ENCODE measurements at places on chromosomes 5 and 9. TPM values are rescaled to one million over a fixed set of nuclear protein-coding genes. Genes with fewer than 3 reads are reported as not detected.

GRCh38 chr9:93051680-93052089 is 6.8 kb upstream of the SUSD3 start:
- no peak for DNase-seq

DNA sequence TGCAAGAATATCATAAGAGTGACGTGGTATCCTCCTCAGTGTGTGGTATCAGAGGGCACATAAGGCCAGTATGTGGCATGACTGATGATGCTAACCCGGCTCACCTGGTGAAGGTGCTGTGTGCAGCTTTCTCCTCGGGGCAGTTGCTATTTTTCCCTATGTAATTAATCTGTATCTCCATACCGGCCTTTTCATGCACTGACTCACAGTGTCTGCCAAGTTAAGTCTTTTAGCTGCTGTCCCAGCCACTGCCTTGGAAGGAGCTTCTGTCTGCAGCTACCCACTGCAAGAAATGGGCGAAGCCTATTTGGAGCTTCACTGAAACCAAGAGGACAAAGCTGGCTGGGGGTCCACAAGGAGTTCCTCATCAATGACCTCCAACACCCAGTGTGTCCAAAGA is 46.0 kb downstream of the NXNL2 start:
- no peak for DNase-seq

DNA sequence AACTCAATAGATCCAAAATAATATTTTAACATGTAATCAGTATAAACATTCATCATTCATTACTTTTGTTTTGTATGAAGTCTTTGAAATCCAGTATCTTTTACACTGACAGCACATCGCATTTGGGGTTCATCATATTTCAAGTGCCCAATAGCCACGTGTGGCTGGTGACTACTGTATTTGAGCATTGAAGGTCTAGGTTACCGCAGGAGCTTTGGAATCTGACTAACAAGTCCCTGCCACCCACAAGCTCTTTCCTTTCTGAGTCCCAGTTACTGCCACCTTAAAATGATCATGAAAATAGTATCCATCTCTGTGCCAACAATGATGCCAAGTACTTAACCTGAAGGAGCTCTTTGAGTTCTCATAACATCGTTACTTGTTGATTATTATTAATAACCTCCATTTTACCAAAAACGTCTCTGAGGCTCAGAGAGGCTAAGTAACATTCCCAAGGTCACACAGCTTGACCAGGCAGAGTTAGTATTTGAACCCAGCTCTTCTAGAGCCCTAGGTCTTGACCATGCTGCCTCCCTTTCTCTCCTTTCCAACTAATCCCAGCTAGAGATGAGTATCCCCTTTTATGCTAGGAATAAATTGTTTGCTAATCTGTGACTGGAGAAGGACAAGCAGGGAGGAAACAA is 24.2 kb downstream of the ARHGEF37 start:
- DNase-seq = no peak

GRCh38 chr9:35605351-35606137 is 482 bp downstream of the TESK1 start:
- peak; percentile 61 for DNase-seq

The INSYN2B gene
- 0.14 TPM for total RNA-seq

GRCh38 chr5:93874080-93874479 is 132.7 kb upstream of the POU5F2 start:
- DNase-seq = no peak

GRCh38 chr5:58156973-58157701 is 302.7 kb downstream of the PLK2 start:
- no peak for DNase-seq

- no peak for DNase-seq
These were observed 12.2 kb upstream of the TEX48 start for GRCh38 chr9:114694146-114694545.

DNA sequence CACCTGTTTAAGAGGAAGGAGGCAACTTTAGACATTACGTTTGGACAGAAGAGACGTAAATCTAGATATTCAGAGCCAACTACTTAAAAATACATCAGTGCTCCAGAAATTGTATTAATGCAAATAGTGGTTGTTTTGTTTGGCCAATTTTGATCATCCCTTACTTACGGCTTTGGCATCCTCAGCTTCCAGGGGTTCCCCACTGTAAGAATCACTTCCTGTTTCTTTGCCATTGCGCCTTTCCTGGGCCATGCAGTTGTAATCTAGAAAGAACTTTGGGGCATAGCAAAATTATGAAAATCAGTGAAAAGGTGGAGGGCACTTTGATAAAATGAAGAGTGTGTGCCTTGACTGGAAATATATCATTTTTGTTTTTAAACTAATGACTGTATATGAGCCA is 537.2 kb upstream of the TLE4 start:
- DNase-seq = no peak

The C5orf34 gene
- 1.6 TPM for total RNA-seq

The HACD4 gene
- 2.3 TPM for total RNA-seq

DNA sequence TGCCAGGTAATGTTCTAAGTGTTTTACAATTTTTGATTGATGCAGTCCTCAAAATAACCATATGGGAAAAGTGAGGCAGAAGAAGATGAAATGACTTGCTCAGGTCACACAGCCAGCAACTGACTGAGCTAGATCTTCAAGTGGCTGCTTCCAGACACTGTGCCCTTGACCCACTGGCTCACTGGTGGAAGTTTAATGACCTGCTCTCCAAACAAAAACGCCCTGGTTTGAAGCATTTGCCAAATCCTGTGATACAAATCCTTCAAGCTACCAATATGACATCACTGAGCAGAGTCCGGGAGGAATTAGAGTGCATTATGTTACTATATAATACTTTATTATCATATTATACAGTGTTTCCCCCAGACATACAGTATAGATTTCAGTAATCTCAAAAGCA is 459.4 kb downstream of the GADD45G start:
- no peak for DNase-seq

GRCh38 chr5:38806775-38807258 is 39.0 kb upstream of the OSMR start:
- DNase-seq = no peak

GRCh38 chr5:38563624-38564023 is 7.2 kb upstream of the LIFR start:
- no peak for DNase-seq

The PCDHA10 gene
- 0.24 TPM for total RNA-seq

DNA sequence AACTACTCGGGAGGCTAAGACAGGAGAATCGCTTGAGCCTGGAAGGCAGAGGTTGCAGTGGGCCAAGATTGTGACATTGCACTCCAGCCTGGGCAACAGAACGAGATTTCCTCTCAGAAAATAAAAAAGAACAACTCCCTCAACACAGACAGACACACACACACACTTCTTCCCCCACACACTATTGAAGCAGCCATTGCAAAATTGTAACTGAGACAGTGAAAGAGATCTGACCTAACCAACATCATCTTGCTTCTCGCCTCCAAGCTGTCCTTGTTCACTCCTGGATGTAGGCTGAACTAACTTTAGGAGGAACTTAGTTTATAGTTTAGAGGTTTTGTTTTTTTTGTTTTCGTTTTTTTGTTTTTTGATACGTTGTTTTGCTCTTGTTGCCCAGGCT is 13.0 kb upstream of the PLIN2 start:
- DNase-seq = no peak

DNA sequence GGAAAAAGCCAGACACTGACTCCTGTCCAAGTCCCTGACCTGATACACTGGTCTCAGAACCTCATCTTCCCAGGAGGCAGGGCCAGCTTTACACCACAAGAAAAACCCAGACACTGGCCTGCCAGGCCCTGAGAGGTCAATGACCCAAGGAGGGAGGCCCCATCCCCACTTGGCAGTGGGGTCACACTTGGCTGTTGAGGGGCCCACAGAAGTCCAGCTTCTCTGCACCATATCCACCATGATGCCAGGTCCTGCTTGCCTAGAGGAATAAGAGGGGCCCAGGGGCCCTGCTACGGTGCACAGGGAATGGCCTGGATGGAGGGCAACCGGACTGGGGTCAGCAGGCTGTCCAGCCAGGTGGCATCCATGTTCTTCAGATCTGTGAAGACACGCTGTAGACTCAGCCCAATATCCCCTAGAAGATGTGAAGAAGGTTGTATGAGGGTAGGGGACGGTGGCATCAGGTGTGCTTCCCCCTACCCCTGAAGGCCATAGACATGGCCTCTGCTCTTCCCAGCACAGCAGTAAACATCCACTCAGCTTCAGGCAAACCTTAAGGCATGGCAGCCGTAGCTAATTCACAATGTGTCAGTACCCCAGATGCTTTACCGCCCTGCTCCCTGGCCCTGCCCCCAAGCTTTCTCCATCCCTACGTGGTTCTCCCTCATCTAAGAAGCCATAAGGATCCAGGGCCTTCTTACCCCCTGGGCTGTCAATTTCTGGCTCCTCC is 6.7 kb downstream of the IRF1 start:
- DNase-seq = peak; percentile 5

DNA sequence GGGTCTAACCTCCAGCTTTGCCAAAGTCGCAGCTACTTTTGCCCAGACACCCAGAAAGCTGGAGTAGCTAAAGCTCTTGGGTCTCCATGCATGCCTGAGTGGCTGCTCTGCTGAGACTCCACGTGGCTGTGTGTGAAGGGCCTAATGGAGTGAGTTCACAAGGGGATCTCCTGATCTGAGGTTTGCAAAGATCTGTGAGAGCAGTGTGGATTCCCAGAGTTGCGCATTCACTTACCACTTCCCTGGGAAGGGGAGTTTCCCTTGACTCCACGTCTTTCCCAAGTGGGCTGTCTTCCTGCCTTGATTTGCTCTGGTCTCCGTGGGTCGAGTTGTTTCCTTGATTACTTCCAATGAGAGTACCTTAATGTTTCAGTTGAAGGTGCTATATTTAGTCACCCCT is 17.6 kb upstream of the CDKN2B start:
- DNase-seq = no peak

- DNase-seq = no peak
These were observed 1082.5 kb upstream of the WWC1 start for GRCh38 chr5:167208911-167209310.

The PLAC8L1 gene
- 0.49 TPM for total RNA-seq

- no peak for DNase-seq
These were observed 41.8 kb downstream of the CAMSAP1 start for GRCh38 chr9:135865531-135865930.

- DNase-seq = no peak
These were observed 21.3 kb downstream of the MSX2 start for GRCh38 chr5:174745590-174746103.

The TSSK1B gene
- total RNA-seq = not detected

The SLCO6A1 gene
- total RNA-seq = not detected

DNA sequence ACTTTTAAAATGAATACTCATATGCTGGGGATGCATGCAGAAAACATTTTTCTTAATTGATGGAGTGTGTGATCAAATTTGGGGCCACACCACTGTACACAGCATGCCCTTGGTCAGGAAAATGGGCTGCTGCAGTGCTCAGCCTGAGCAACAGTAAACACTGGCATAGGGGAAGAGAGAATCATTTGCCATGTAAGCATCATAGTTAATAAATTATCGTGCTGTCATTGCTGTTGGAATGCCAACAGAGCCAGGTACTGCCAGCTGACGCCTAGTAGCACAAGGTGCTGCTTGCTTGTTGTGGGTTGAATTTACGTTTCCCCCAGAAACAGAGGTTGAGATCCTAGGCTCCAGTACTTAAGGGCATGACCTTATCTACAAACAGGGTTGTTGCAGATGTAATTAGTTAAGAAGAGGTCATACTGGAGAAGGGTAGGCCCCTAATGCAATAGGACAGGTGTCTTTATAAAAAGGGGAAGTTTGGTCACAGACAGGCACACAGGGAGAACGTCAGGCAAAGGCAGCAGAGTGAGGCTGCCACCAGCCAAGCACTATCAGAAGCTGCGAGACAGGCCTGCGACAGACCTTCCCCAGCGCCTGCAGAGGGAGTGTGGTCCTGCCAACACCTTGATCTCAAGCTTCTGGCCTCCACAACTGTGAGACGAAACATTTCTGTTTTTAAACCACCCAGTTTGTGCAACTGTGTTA is 25.3 kb downstream of the DAP start:
- DNase-seq = no peak

DNA sequence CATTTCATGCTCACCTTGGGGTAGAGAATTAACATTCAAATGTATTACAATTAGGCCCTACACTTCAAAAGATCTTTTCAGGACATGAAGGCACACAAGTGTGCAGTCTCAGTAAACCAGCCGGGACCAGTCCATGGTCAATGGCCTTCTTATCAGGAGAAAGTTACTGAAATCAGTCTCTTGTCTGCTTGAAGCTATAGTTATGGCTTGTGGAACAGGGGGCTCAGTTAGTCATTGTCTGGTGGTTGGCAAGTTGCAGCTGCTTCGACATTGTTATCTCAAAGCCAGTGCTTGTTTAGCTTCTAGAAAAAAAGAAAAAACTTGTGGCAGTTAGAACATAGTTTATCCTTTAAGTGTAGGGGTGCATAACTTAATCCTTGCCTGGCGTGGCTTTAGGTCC is 213.1 kb upstream of the ACO1 start:
- DNase-seq = no peak

- no peak for DNase-seq
These were observed 182.2 kb upstream of the TARS1 start for GRCh38 chr5:33258553-33258952.

The ANKRD31 gene
- 0.11 TPM for total RNA-seq

The OLFML2A gene
- total RNA-seq = 12.7 TPM

GRCh38 chr9:125440411-125440810 is 178.8 kb downstream of the GAPVD1 start:
- DNase-seq = no peak

GRCh38 chr9:106859957-106860720 is 2.8 kb upstream of the ZNF462 start:
- peak; percentile 75 for DNase-seq

DNA sequence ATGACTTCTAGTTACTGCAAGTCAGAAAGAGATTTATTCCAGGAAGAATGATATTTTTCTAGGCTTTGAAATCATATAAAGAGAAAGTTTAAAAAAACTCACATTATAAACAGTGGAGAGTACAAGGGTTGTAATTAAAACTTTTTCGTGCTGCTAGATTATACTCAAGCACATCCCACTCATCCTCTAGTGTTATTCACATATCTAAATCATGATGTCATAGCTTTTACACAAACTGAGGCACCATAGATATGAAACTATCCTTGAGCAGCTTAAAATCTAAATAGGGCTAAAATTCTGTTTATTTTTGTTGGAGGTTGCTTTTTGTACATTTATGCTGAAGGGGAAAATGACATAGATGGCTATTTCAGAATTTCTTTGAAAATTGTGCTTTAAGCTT is 30.0 kb downstream of the TENT2 start:
- DNase-seq = no peak

The CEP72 gene
- total RNA-seq = 8.2 TPM

DNA sequence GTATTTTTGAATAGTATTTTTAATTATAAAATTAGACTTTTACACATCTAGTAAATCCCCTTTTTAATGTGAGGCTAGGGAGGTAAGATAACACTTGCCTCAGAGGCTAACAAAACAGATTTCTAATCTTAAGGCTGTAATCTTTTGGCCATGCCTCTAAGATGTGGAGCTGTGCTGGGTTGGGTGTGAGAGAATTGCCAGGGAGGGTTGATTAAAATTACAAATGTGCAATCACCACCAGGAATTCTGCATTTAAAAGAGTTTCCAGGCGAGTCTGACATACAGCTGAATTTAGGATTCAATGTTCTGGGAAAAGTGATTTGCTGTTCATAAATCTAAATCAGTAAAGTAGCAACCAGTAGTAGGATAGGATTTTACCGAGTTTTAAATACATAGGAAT is 73.3 kb downstream of the NUDT12 start:
- no peak for DNase-seq

The OR2V2 gene
- total RNA-seq = not detected

The ADAMTS13 gene
- 4.4 TPM for total RNA-seq
